CD4-positive, CD25-positive, alpha-beta regulatory T cell (primary cell): ENCODE measurements at places on chromosomes 1 and 21. TPM values are rescaled to one million over a fixed set of nuclear protein-coding genes. Genes with fewer than 3 reads are reported as not detected.

FCAMR gene
- not detected for total RNA-seq

RNU1-3 gene
- 3,278 TPM for total RNA-seq

DNA sequence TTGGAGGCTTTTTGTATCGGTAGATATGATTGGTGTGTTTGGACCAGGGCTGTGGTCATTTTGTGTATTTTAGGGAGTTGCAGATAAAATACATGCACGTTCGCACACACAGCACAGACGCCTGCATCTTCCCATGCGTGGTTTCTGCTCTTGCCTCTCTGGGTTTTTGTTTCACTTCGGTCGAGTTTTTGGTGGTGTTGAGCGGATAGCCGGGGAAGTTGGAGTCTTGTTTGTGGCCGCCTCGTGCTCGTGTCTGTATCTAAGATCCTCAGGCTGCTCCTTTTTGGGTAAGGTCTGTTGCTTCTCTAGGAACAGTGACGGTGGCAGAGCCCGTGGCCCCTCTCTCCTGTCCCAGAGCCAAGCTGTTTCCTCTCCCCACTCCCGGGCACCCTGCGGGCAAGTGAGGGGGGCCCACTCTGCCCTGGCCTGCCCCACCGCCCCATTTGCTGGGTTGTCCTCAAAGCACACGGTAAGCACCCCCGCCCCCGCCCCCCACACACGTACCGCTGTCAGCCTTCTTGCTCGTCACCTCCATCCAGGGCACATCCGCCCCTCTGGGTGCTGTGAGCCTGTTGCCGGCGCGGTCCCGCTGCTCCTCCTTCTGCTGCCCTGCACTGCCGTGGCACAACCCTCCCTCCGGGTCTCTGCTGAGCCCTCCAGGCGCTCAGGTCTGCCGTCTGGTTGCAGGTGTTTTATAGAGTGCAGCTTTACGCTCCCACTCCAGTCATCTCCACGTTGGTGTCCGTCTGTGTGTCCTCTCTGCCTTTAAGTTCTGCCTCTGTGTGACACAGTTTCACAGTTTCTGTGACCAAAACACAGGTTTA lies 51.9 kb downstream of the AGPAT3 start:
- H3K27ac ChIP-seq = peak overlapping the region; percentile 81
- peaks cover 5% of the 10 kb centered on the region for H3K36me3 ChIP-seq
- peak; percentile 73 for DNase-seq
- H3K4me3 ChIP-seq = peak overlapping the region; percentile 88

GRCh38 chr21:41851090-41851790 lies 27.9 kb downstream of the PRDM15 start:
- H3K27ac ChIP-seq = no peak overlapping the region
- no peak overlapping the region for H3K4me3 ChIP-seq
- H3K27me3 ChIP-seq = no peaks in the 10 kb centered on the region
- no peak for DNase-seq
- no peaks in the 10 kb centered on the region for H3K4me1 ChIP-seq

RGS16 gene
- total RNA-seq = 16.6 TPM

SH2D1B gene
- total RNA-seq = not detected

RCAN3 gene
- 172 TPM for total RNA-seq

PLXNA2 gene
- 0.62 TPM for total RNA-seq

DNA sequence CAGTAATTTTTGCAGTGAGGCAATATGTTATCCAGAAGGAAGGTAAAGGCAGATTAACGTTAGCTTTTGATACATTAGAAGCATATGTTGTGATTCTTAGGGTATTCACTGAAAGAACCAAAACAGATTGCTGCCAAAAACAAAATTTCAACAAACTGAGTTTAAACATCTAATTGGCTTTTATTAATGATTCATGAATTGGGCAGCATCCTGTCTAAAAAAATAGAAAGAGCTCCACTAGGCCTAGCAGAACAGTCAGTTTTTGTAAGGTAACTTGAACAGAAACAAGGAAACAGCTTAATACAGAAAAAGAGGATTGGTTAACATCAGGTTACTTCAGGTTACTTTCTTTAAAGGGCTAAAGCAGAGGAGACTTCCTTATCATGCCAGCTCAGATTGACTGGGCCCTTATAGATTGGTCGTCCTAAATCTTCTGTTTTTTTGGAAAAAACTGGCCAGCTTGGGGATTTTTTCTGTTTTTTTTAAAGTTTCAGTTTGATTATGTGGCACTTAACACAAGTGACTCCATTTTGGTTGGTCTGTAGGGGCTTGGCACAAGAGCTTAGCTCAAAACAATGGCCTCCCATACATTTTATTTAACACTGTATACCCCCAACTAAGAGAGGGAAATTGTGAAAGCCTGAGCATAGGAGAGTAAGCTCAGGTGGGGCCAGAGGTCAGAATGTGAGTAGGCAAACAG lies 36.8 kb upstream of the GALNT2 start:
- DNase-seq = no peak
- H3K27ac ChIP-seq = no peak overlapping the region
- no peaks in the 10 kb centered on the region for H3K4me1 ChIP-seq
- H3K4me3 ChIP-seq = no peak overlapping the region
- H3K36me3 ChIP-seq = no peaks in the 10 kb centered on the region

GBP7 gene
- total RNA-seq = 0.20 TPM

ATXN7L2 gene
- total RNA-seq = 13.2 TPM

GRCh38 chr1:160750608-160751007 lies 11.6 kb downstream of the SLAMF7 start:
- no peaks in the 10 kb centered on the region for H3K27me3 ChIP-seq
- H3K4me3 ChIP-seq = no peak overlapping the region
- H3K27ac ChIP-seq = no peak overlapping the region
- H3K4me1 ChIP-seq = no peaks in the 10 kb centered on the region

GRCh38 chr1:78799926-78800325 lies 150.3 kb downstream of the IFI44 start:
- H3K4me3 ChIP-seq = no peak overlapping the region
- no peak overlapping the region for H3K27ac ChIP-seq

GRCh38 chr1:39639305-39640130 lies at the start of gene HEYL:
HEYL (minus strand) TSS chr1:39639643; CDS start chr1:39639625, 18 bp downstream.
- H3K36me3 ChIP-seq = no peaks in the 10 kb centered on the region
- peak; percentile 42 for DNase-seq
- peaks cover 9% of the 10 kb centered on the region for H3K27me3 ChIP-seq

DNA sequence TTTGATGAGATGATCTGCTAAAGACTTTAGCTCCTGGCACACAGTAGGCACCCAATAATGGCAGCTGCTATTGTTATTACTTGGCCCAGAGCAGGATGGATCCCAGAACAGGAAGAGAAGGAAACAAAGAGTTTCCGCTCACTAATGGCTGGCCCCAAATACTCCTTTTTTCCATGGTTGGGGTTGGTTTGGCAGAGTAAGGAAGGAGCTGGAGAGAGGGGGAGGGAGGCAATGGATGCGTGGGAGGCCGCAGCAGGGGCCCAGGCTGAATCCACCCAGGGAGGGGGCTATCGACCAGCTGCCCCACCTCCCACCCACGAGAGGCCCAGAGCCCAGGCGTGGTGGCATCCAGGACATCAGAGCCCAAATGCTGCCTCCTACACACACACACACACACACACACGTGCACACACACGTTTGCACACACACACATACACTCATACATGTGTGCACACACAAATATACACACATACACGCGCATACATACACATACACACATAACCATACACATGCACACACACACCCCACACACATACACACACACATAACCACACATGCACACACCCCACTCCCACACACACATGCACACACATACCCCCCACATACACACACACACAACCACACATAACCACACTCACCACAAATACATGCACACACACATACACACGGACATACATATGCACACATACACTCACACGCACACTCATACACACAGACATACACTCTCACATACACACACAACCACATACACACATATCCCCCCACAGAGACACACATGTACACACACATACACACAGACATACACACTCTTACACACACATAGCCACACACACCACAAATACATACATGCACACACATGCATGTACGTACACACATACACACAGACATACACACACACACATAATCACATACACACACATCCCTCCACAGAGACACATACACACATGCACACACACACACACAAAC lies 25.2 kb downstream of the C1QB start:
- no peak for DNase-seq
- H3K36me3 ChIP-seq = no peaks in the 10 kb centered on the region
- H3K27ac ChIP-seq = no peak overlapping the region
- H3K27me3 ChIP-seq = peaks cover 2% of the 10 kb centered on the region
- H3K4me1 ChIP-seq = no peaks in the 10 kb centered on the region
- H3K4me3 ChIP-seq = no peak overlapping the region

DNA sequence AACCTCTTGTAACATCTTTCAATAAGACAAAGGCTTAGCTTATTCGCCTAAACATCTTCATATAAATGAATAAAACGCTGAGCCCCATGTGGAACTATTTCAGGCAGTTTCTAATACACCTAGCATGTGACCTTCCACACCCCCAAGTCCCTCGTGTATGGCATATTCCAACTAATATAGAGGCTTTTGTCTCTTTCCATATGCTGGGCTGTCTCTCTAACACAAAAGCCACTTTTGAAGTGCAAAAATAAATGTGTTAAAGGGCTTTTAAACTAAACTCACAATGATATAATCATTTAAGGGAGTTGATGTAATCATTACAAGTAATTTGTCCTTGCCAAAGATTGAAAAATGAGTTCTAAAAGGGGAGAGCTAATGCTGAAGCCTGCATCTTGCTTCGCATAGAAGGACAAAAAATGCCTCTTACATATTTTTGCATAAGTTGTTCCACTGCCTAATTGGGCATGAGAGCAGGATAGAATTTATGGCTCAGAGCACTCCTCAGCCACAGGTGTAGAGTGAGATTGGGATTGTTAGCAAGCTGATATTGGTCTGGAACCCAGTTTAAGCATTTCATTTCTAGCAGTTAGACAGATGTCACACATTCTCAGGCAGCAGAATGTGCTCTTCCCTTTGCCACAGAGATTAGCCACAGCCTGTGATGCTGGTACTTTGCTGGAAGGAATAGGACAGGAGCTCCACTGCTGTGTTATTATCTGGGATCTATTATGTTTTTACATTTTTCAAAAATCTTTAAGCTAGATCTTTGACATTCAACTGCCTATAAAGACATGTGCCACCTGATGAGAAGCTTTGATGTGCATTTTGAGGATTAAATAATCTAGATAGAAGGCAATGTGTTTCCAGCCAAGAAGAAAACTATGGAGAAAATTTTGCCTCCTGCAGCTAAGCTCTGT lies 1044.4 kb downstream of the ADGRL2 start:
- H3K4me1 ChIP-seq = no peaks in the 10 kb centered on the region
- H3K36me3 ChIP-seq = no peaks in the 10 kb centered on the region
- no peak overlapping the region for H3K4me3 ChIP-seq
- DNase-seq = no peak
- no peak overlapping the region for H3K27ac ChIP-seq
- H3K27me3 ChIP-seq = no peaks in the 10 kb centered on the region

GRCh38 chr1:99370476-99370875 lies 106.2 kb downstream of the PLPPR4 start:
- no peaks in the 10 kb centered on the region for H3K36me3 ChIP-seq
- H3K27ac ChIP-seq = no peak overlapping the region
- no peak for DNase-seq
- no peak overlapping the region for H3K4me3 ChIP-seq
- H3K27me3 ChIP-seq = no peaks in the 10 kb centered on the region
- H3K4me1 ChIP-seq = no peaks in the 10 kb centered on the region

DNA sequence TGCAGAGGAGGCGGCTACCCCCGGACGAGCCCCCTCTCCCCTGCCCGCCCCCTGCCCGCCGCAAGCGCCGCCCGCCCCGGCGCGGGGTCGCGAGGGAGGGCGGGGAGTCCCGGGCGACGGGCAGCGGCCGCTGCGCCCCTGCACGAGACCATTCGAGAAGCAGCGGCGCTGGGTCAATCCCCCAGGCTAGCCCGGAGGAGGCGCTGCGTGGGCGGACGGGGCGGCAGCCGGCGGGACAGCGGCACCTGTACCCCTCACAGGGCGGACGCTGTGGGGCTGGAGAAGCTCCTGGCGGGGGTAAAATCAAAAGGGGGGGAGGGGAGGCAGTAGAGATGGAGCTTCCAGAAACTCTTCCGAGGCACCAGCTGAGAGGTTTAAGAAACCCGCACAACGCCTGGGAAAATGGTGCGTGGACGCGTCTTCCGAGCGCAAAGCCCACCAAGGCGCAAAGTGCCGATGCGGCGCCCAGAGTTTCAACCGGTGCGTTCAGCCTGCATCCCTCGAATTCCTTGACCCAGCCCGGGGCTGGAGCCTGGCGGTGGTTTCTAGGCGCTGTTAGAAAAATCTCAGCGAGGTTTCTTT lies at the start of gene PLPPR5:
TSS of gene PLPPR5 (minus strand) at position 1 of the 582 bp plus-strand sequence. CDS start 190 bp downstream, outside the sequence.
- no peak within 1 kb of the TSS for H3K4me3 ChIP-seq
- H3K27ac ChIP-seq = no peak within 1 kb of the TSS
- no peak for DNase-seq

GRCh38 chr1:14567056-14567455 lies 31.4 kb upstream of the KAZN start:
- H3K4me3 ChIP-seq = no peak overlapping the region
- H3K36me3 ChIP-seq = no peaks in the 10 kb centered on the region
- H3K27me3 ChIP-seq = peaks cover 2% of the 10 kb centered on the region
- no peak for DNase-seq

DNA sequence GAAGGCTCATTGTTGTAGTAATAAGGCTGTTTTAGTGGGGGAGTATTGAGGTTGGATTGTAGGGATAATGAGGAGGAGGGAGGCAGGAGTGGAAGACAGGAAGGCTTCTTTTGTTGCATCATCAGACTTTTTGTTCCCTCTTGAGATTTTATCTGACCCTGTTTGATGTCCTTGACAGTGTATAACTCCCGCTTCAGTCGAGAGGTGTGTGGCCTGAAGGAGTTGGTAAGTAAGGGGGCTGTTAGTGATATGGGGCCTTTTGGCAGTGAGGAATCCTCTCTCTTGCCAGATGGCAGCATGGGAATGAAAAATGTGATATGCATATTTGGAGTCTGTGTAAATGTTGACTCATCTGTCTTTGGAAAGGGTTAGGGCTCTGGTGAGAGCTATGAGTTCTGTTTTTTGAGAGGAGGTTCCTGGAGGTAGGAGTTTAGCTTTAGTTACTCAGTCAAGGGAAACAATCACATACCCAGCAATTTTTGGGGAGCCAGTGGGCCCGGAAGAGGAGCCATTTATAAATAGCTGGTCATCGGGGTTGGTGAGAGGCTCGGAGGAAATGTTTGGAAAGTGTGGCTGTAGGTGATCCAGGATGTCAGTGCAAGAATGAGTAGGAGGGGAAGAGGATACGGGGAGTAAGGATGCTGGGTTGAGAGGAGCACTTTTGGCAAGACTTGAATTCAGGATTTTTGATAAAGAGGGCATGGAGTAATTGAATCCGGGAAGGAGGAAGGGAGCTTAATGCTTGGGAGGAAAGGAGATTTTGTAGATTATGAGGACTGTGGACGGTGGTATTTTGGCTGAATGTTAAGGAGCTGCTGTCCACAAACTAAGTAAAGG lies 136.7 kb upstream of the ETV3 start:
- no peak overlapping the region for H3K27ac ChIP-seq
- no peaks in the 10 kb centered on the region for H3K4me1 ChIP-seq
- no peak overlapping the region for H3K4me3 ChIP-seq
- DNase-seq = no peak
- H3K27me3 ChIP-seq = no peaks in the 10 kb centered on the region

SRSF10 gene
- 220 TPM for total RNA-seq

- no peaks in the 10 kb centered on the region for H3K27me3 ChIP-seq
- peaks cover 25% of the 10 kb centered on the region for H3K36me3 ChIP-seq
- no peak overlapping the region for H3K27ac ChIP-seq
Observed at GRCh38 chr1:150415800-150416199, 51.9 kb downstream of the RPRD2 start.
